Head of caudate nucleus (tissue), 42 donors: ENCODE measurements at places on chromosomes 12 and 14.

- DNase-seq = no peak
Measured at GRCh38 chr12:50322206-50322605, 38.9 kb upstream of the LIMA1 start.

DNA sequence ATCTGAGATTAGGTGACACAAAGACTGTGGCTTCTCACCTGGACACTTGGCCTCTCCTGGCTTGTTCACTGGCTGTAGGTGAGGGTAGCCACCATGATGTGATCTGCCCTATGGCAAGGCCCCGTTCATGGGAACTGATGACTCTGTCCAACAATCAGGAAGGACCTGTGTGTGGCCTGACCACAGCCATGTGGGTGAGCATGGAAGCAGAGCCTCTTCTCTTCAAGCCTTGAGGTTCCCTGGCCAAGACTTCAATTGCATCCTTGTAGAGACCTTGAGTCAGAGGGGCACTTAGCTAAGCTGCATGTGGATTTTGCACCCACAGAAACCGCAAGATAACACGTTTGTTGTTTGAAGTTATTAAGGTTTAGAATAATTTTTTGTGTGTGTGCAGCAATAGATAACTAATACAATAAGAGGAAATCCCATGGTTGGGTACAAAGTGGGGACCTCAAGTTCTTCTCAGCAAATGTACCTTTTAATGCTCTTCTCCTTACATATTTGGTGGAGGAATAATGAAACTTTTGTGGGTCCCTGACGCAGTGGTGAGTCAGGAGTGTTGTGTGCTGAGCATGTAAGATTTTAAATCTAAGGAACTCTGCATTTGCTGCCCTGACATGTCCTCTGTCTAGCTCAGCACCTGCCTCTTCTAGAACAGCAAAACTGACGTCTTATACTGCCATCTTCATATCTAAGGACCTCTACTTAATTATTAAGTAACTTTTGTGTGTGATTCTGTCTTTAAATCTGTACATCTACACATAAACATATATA is 27.5 kb upstream of the PLEKHG7 start:
- DNase-seq = no peak

- DNase-seq = no peak
Measured at GRCh38 chr12:116471544-116471943, 87.6 kb upstream of the MAP1LC3B2 start.

DNA sequence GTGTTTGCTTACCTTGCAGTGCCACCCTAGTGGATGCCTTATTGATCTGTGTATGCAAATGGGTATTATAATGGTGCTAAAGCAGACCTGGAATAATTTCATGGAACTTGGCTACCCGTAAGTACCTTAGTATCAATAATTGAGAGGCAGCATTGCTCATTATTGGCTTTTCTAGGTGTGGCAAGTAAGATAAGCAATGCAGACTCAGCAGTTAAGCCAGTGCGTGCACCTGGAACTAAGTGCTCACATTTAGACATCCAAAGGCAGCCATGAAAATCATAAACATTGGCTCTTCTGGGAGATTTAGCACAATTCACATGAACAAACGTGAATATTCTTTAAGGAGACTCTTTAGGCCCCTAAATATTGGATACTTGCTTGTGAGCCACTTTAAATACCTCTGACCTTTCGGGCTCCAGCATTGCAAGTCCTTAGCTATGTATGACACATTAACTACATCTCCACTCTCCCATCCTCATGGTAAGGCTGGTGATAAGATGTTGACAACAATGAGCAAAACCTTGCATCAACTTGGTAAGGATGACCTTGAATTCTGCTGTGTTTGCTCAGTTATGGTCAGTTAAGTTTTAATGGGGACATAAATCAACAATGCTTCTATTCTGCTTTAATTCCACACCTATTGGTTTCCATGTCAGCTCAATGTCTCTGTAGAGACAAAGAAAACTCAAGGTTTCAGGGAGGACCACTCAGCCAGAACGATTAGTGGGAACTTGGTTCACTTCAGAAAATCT is 112.0 kb downstream of the SLC5A8 start:
- no peak for DNase-seq

- no peak for DNase-seq
Measured at GRCh38 chr14:54629183-54629582, 62.3 kb downstream of the SAMD4A start.

- no peak for DNase-seq
Measured at GRCh38 chr12:1811281-1811947, 9.0 kb upstream of the LRTM2 start.

DNA sequence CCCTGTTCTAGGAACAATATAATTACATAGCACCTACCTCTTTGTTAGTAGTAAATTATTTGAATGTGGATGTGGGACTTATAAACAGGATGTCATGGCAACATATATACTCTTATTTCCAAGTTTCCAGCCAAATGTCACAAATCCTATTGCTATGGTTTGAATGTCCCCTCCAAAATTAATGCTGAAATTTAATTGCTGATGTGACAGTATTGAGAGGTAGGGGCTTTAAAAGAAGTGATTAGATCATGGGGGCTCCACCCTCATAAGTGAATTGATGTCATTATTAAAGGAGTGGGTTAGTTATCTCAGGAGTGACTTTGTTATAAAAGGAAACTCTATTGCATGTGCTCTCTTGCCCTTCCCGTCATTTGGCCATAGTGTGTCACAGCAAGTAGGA is 164.2 kb upstream of the ATF7IP start:
- DNase-seq = no peak

DNA sequence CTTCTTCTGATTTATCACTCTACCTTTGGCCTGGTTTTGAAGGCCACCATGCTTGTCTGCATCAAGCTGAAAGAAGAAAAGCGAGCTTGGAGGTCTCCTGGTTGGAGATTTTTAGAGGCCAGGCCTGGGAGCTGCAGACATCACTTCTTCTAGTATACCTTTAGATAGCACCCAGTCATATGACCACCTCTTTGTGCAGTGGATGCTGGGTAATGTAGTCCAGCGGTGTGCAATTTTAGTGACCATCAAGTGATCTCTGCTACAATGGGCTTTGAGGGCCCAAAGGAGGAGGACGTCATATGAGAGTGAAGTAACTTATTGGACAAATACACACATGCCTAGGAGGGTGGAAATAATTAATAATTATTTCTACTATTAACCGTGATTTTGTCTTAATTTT is 15.2 kb upstream of the WNT5B start:
- DNase-seq = no peak

DNA sequence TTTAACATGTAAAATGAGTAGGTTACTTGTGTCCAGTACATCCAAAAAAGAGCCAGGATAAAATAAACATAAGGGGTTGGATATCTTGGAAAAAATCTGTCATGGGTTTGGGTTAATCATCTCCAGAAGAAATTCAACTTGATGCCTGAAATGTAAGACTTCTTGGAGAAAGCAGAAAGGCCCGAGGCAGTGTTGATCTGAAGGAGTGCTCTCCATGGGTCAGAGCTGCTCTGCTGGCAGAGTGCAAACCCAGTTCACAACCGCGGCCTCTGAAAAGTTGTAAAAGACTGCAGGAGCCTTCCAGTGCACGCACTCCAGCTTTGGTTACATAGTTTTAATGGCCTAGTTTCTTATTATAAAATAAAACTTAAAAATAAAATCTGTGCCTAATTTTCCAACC is 97.3 kb upstream of the ALX1 start:
- DNase-seq = no peak

- DNase-seq = no peak
Measured at GRCh38 chr12:1481906-1482305, 112.5 kb downstream of the FBXL14 start.

GRCh38 chr14:90179809-90180779 is 76.3 kb upstream of the PSMC1 start:
- peak; percentile 31 for DNase-seq

DNA sequence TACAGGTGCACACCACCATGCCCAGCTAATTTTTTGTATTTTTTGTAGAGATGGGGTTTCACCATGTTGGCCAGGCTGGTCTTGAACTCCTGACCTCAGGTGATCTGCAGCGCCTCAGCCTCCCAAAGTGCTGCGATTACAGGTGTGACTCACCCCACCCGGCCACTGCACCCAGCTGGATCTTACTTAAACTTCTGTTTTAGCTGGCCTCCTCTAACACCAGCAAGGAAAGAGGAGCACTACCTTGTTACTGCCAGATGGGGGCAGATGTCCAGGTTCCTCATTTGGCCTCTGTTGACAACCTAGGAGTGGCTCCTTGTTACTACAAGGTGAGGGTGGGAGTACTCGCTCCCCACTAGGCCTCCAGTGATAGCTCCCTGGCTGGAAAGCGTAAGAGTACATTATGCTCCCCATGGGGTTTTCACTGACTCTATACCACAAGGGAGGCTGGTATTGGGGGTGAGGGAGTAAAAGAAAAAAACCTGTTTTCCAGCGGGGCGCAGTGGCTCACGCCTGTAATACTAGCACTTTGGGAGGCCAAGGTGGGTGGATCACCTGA is 13.2 kb upstream of the ARF6 start:
- no peak for DNase-seq

DNA sequence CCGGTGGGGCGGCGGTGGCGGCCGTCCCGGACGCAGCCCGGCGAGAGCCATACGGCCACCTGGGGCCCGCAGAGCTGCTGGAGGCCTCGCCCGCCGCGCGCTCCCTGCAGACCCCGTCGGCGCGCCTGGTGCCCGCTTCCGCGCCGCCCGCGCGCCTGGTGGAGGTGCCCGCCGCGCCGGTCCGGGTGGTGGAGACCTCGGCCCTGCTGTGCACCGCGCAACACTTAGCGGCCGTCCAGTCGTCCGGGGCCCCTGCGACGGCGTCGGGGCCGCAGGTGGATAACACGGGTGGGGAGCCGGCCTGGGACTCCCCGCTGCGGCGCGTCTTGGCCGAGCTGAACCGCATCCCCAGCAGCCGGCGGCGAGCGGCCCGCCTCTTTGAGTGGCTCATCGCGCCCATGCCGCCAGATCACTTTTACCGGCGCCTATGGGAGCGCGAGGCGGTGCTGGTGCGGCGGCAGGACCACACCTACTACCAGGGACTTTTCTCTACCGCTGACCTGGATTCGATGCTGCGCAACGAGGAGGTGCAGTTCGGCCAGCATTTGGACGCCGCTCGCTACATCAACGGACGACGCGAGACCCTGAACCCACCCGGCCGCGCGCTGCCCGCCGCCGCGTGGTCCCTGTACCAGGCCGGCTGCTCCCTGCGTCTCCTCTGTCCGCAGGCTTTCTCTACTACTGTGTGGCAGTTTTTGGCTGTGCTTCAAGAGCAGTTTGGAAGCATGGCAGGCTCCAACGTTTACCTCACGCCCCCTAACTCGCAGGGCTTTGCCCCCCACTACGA is 716 bp downstream of the RIOX1 start:
- DNase-seq = peak; percentile 56

DNA sequence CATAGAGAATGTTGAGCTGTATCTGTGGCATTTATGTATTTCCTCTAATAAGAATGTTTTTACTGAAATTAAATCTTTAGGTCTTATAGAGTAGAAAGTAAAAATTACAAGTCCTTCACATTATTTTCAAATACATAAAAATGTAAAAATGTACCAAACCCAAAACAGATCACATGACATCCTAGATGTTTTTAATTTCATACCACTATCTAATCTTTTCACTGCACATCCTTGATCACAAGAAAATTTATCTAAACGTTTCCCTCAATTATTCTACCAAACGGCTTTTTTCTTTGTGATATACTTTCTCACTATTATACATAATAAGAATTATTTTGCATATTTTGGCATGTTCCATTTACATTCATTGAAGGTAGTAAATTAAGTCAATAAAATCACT is 18.3 kb downstream of the SGPP1 start:
- DNase-seq = no peak

DNA sequence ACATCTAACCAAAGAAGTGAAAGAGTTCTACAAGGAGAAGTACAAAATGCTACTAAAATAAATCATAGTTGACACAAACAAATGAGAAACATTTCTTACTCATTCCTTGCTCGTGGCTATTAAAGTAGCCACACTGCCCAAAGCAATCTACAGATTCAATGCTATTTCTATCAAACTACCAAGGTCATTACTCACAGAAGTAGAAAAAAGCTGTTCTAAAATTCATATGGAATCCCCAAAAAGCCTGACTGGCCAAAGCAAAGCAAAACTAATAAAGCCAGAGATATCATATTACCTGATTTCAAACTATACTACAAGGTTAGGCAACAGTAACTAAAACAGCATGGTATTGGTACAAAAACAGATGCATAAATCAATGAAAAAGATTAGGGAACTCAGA is 305.6 kb downstream of the RPAP3 start:
- no peak for DNase-seq

- DNase-seq = no peak
Measured at GRCh38 chr12:55372521-55372920, 9.7 kb downstream of the OR6C75 start.

DNA sequence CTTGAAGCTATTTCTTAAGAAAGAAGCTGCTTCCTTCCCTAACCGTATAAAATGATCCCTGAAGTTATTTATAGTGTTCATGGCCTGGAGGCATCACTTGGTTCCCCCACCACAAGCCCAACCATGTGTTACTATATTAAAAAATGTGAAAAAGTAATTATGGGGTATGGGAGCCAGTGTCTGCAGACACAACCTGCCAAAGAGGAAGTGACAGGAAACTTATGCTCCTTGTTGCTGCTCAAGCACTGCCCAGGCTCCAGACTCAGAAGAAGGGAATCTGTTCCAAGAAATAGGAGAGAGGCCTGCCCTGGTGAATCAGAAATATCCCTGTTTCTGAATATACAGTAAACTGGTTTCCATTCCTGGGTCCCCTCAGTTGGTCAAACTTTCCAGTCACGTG is 217.2 kb upstream of the BMP4 start:
- no peak for DNase-seq

GRCh38 chr12:100672075-100672592 is 98.7 kb downstream of the GAS2L3 start:
- peak; percentile 37 for DNase-seq

- no peak for DNase-seq
Measured at GRCh38 chr12:123767613-123768012, 5.5 kb downstream of the DNAH10 start.

GRCh38 chr12:88577537-88577936 is 2.7 kb downstream of the KITLG start:
- DNase-seq = no peak

GRCh38 chr12:21642707-21643389 is 14.8 kb downstream of the LDHB start:
- no peak for DNase-seq

GRCh38 chr14:24032727-24033418 is 18.9 kb upstream of the CARMIL3 start:
- DNase-seq = no peak
